Fibroblast of villous mesenchyme (primary cell): ENCODE measurements at places on chromosomes 4 and X.
A peak's percentile ranks its signal among the peaks of the same experiment; 100 is the strongest.

- no peak for DNase-seq
Measured at GRCh38 chr4:184112006-184112550, 105.6 kb downstream of the ENPP6 start.

- DNase-seq: no peak
Measured at GRCh38 chr4:68348577-68348976, 1.3 kb downstream of the YTHDC1 start.

GRCh38 chr4:174707051-174707676 lies 121.9 kb downstream of the GLRA3 start:
- DNase-seq: no peak

DNA sequence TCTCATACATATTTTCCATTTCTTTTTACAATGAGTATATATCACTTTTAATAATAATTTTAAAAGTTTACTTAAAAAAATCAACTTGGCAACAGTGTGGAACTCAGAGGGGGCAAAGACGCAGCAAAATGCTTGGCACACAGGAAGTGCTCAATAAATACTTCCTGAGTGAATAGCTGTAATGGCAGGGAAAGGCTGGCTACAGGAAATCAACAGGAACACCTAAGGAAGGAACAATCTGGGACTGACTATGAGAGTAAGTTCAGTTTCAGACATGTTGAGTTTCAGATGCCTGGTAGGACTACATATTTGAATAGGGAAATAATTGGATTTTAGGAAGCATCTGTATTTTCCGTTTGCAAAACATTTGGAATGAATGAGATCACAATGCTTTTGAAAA lies 137.6 kb downstream of the SCLT1 start:
- no peak for DNase-seq

DNA sequence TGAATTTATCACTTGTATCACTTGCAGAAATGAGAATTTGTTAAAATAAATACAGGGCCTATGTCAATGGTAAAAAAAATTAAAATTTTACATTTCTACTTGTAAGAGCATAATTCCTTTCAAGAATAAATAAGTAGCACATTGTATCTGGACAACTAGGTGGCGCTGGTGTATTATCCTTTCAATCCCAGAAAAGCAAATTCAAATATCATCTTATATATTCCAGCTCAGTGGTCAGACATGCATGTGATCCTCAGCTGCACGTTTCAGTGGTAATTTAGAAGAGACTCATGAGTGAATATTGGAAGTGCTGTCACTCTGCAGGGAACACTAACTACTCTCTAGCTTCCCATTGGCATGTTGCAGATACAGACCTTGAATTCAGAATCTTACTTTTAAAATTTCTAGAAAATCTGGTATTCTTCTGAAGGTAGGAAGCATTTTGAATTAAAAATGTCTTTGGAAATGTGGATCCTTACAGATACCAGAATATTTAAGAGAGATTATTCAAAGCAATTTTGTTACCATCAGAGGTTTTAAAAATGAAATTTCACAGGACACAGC lies 1414.7 kb upstream of the TENM3 start:
- DNase-seq: peak; percentile 53

GRCh38 chrX:19672222-19672812 lies 157.0 kb upstream of the MAP3K15 start:
- DNase-seq: no peak

GRCh38 chr4:184310881-184311709 lies 93.4 kb upstream of the ENPP6 start:
- no peak for DNase-seq

- DNase-seq: peak; percentile 39
Measured at GRCh38 chr4:3304831-3305609, 12.2 kb downstream of the RGS12 start.

- DNase-seq: no peak
Measured at GRCh38 chr4:6024313-6024960, 6.2 kb upstream of the C4orf50 start.

- DNase-seq: peak; percentile 47
Measured at GRCh38 chr4:186719925-186720694, 3.5 kb downstream of the FAT1 start.

DNA sequence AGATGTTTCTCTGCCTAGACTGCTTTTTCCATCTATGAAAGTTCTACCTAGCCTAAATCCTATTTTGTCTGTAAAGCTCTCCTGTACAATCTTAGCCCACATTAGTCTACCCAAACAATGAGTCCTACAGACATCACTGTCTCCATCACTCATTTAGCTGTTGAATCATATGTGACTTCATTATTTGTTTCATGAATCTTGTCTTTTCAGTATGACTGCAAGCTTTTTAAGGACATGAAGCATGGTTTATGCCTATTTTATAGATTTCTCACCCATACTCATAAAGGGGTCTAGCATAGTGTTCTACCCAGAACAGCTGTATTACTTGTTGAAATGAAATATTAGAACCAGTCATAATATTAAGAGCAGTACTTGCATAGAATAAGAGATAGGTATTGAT lies 13.0 kb downstream of the AMMECR1 start:
- no peak for DNase-seq

DNA sequence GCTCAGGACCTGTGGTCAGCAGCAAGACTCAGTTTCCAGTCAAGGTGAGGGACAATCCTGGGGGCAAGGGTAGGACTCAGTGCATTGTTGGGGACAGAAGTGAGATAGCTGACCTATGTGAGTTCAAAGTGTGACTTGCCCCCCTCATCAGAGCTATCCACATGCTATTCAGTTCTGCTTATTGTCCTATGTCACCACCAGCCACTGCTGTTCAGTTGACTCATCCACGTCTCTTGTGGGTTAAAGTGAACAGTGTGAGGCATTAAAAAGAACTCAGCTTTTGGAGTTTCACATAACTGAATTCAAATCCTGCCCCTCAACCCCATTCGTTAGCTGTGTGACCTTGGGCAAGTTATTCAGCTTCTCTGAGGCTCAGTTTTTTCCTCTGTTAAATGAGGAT lies 4.4 kb upstream of the APLN start:
- no peak for DNase-seq

DNA sequence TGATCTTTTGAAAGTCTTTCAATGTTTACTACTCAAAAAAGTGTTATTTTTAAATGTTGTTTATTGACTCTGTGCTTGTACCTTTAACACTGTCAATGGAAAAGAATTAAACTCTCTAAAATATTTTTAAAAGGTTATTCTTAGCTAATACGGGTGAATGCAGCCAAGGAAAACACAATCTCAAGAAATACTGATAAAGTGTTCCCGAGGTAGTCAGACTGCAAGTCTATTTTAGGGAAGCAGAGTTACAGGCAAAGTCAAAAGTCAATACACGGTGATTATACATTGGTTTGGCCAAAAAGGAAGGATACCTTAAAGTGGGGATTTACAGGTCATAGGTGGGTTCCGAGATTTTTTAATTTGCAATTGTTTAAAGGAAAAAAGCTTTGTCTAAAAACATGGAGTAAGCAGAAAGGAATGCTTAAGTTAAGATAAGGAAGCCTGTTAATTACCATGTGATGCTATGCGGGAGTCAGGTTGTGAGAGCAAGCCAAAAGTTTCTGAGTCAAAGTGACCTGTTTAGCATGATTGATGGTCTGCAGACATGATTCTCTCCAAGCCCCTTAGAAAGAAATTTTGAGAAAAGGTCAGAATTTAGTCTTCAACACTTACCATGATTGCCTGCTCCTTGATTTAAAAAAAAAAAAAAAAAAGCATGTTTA lies 288.4 kb downstream of the KLHL4 start:
- DNase-seq: no peak

GRCh38 chrX:47497271-47497888 lies 14.4 kb upstream of the ZNF41 start:
- peak; percentile 55 for DNase-seq

GRCh38 chr4:85722807-85723206 lies 247.9 kb downstream of the ARHGAP24 start:
- no peak for DNase-seq

GRCh38 chr4:1544861-1545281 lies 138.6 kb upstream of the NKX1-1 start:
- DNase-seq: no peak

GRCh38 chr4:48341776-48342605 lies 662 bp downstream of the SLAIN2 start:
- DNase-seq: no peak

GRCh38 chr4:137705171-137705783 lies 173.0 kb upstream of the PCDH18 start:
- DNase-seq: peak; percentile 100

- no peak for DNase-seq
Measured at GRCh38 chr4:5033281-5033841, 14.1 kb upstream of the CYTL1 start.

- no peak for DNase-seq
Measured at GRCh38 chr4:157242871-157243270, 22.3 kb downstream of the GRIA2 start.

- peak; percentile 80 for DNase-seq
Measured at GRCh38 chr4:150199056-150199455, 120.8 kb downstream of the DCLK2 start.

DNA sequence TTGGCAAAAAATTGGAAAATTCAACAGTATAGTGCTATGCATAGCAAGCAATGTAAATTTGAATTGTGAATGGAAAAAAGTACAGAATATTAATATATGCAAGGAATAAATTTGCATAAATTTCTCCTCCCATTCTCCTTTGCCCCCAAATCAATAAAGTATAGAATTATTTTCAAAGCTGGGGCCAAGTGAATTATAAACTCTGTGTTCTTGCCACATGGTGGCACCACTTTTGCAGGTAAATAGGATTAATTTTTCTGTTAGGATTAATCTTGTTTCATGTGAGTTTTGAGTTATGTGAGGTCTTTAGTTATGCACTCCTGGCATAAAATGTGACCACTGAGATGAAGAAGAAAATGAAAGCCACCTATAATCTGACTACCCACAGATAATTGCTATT lies 19.9 kb downstream of the COPS4 start:
- peak; percentile 22 for DNase-seq

- peak; percentile 59 for DNase-seq
Measured at GRCh38 chrX:110021258-110022022, 18.5 kb downstream of the TMEM164 start.

- DNase-seq: peak; percentile 16
Measured at GRCh38 chr4:39037491-39037825, 5.2 kb upstream of the TMEM156 start.

GRCh38 chr4:110510277-110510676 lies 34.3 kb downstream of the ENPEP start:
- DNase-seq: no peak

- peak; percentile 86 for DNase-seq
Measured at GRCh38 chr4:173525118-173526011, 4.7 kb downstream of the HAND2 start.

GRCh38 chr4:138298431-138298830 lies 56.3 kb upstream of the SLC7A11 start:
- no peak for DNase-seq

- DNase-seq: peak; percentile 2
Measured at GRCh38 chr4:183838987-183839712, 66.0 kb upstream of the STOX2 start.
